ENCODE measurements at places on chromosomes 4 and X. TPM values are rescaled to one million over a fixed set of nuclear protein-coding genes. Genes with fewer than 3 reads are reported as not detected.

GRCh38 chr4:8101213-8102075, 57.2 kb downstream of the ABLIM2 start:
- peak; percentile 66 for ATAC-seq

GRCh38 chr4:139053909-139054308, 38.3 kb downstream of the NOCT start:
- ATAC-seq: no peak

Gene TMPRSS11F
- 0.52 TPM for total RNA-seq

DNA sequence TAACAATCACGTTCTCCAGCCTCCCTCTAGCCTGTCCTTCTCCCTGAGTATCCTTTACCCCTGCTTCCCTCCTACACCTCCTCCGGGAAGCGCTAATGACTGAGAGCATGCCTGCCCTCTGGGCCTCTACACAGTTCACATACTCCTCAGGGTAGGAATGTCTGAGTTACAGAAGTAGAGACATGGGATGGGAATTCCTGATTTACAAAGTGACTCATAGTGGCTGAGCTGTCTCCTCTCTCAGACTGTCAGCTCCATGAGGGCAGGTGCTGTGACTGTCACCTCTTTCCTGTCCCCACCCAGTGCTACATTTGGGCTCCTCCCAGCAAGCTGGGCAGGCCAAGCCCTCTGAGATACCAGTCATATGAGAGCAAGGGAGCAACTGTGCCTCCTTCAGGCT, 2.6 kb downstream of the LAS1L start:
- no peak for ATAC-seq

DNA sequence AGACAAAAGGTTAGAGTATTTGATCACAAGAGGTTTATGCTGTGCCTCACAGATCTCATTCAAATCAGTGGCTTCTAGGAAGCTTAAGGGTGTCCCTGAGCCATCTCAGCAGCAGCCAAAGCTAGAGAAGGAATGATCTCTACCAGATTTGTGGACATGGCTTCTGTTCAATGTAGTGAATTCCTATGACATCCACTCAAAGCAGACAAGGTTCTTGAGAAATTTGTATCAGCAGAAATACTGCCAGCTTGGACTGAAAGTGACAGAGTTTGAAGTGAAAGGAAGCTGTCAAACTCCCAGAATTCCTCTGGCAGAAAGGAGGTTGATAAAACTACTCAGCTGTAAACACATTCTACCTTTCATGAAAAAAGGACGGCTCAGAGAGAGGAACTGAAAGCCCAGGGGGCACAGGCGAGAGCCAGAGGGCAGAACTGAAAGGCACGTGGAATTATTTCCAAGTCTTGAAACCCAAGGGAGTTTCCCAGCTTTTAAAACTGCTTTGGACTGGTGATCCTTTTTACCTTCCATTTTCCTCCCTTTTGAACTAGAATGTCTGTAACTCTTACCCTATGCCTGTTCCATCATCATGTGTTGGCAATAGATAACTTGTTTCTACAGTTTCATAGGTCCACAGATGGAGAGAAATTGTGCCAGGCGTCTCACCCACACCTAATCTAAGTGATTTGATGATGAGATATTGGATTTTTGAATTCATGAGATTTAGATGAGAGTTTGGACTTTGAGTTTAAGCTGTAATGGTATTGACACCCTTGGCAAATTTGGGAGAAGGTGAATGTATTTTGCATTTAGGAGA, 14.5 kb upstream of the MED14 start:
- ATAC-seq: no peak

DNA sequence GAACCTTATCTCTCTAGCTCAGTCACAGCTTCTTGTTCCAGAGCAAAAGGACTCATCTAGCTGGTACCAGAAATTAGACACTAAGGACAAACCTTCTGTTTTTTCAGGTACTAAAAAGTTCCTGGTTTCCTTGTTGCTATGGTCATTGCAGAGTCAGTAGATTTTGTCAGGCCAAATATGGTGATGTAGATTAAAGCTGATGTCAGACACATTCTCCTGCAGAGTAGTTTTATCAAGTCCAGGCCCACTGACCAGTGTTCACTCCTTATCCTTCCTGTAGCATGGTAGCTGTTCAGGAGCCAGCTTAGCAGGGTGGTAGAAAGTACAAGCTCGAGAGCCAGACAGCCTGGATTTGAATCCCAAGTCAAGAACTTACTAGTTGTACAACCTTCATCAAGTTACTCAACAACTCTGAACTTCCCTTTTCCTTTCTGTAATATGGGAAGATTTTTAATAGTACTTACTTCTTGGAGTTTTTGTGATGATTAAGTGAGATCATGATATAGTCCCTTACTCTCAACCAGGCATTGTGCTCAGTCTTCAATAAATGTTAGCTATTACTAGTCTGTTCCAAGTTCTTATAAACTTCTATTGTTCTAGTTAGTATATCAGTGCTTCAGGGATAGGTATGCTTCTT, 17.9 kb downstream of the OCRL start:
- no peak for ATAC-seq

DNA sequence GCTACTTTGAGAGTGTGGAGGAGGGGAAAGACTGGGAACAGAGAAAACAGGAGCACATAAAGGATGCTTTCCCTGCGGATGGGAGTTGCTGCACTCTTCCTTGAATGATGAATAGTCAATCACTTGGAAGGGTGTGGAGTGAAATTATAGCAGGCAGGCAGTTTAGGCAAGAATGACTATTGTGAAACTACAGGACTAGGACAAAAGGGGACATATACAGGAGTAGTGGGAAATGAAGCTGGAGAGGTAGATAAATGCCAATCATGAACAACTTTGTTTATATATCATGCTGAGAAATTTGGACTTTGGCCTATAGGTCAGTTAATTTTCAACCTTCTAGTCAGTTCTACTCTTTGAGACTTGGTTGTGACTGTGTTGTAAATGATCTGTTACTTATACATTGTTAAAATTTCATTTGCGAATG, 76.9 kb downstream of the PAQR3 start:
- ATAC-seq: no peak
